ENCODE measurements at places on chromosomes 2 and 18. TPM values are rescaled to one million over a fixed set of nuclear protein-coding genes. Genes with fewer than 3 reads are reported as not detected.

The RNASEH1 gene
- 24.4 TPM for total RNA-seq

The KATNAL2 gene
- 7.9 TPM for total RNA-seq

The RSAD2 gene
- total RNA-seq, result 0.28 TPM

The AQP12A gene
- not detected for total RNA-seq

DNA sequence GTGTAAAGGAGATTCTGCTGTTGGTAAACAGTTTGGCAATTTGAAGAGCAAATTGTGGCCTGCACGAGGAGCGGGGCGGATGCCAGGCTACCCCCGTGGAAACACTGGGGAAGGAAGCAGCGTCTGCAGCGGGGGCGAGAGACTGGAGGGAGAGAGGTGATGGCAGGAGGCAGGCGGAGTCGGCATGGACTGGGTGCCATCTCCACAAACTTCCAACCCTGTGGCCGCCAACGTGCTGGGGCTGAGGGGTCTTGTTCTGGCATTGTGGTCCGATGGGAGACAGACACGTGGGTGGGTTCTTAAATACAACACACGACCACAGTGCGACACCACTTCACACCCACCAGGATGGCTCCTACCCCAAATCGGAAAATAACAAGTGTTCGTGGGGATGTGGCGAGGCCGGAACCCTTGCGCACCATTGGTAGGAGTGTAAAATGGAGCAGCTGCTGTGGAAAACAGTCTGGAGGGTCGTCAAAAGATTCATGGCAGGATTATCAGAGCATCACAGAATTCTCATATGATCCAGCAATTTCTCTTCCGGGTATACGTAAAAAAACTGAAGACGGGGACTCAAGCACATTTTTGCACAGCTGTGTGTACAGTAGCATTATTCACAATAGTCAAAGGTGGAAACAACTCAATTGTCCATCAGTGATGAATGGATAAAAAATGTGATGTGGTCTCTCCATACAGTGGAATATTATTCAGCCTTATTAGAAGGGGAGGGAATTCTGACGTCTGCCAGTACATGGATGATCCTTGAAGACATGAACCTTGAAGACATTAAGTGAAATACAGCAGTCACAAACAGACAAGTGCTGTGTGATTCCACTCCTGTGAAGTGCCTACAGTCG lies 82.4 kb upstream of the HPCAL1 start:
- no peak for DNase-seq

GRCh38 chr18:54086046-54086802 lies 138.2 kb downstream of the MBD2 start:
- DNase-seq, result no peak

DNA sequence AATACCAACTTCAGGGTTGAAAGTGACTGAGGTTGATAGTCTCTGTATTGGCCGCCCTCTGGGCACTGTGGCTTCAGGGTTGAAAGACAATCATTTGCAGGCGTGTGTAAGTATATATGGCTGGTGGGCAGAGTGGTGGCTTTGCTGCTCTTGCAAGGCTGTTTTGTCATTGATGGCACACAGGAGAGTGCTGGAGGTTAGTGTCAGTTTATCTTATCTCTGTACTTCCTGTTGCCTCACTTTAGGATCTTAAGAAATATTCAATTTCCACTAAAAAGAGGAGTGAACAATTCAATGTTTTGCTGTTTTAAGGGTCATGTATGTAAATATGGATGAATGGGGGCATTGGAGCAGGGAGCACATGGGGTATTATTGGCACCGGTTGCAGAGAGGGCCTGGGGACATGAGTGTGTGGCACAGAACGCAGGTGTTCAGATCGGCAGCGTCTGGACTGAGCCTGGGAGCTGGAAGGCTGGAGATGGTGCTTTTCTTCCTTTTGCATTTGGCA lies 51.5 kb downstream of the NCK2 start:
- DNase-seq, result no peak

- no peak for DNase-seq
Measured at GRCh38 chr2:228657807-228658402, 476.4 kb upstream of the SPHKAP start.

DNA sequence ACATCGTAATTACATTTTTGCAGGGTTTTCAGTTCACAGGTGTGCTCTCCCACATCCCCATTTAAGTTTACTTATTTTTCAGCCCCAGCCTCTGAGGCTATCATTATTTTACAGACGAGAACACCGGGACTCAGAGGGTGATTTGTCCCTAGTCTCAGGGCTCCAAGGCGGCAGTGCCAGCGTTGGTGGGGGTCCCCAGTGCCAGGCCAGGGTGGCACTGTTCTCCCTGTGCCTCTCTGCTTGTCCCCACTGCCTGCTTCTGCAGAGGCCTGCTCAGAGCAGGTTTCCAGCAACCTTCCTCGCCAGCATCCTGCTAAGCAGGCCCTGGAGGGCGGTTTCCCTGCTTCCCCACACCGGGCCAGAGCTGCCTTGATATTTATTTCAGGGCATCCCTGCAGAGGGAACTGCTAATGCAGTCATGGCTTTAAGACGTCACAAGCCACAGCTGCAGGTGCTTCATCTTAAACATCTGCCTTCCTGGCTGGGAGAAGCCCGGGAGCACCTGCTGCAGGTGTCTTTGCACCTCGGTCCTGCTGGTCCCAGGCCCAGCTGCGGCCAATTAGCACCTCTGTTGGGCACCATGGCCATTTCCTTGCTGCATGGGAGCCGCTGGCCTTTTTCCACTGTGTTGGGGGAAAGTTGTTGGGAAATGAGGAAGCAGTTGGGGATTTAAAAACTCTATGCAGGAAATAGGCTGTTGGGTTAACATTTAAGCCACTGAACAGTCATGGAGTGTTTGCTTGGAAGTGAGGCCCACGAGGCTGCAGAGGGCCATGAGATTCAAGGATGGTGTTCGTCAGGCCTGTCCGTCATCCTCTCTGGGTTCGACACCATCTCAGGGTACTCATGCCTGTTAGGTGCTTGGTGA lies 22.8 kb downstream of the HPCAL1 start:
- no peak for DNase-seq

DNA sequence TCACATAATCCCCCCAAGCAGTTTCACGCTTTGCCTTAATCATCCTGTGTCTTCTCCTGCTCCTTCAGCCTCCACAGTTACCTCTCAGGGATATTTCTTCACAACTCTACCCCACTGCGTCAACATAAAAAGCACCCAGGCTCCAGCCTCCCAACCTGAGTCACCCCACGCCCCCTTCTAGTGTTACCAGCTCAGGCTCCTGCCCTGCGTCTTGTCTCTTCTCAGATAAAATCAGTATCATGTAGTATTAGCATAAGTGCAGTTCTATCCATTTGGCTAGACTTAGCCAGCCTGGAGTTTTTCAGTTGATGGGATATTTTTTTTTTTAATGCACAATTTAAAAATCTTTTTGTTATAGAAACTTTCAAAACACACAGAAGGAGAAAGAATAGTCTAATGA lies 9.6 kb upstream of the PELI1 start:
- no peak for DNase-seq

DNA sequence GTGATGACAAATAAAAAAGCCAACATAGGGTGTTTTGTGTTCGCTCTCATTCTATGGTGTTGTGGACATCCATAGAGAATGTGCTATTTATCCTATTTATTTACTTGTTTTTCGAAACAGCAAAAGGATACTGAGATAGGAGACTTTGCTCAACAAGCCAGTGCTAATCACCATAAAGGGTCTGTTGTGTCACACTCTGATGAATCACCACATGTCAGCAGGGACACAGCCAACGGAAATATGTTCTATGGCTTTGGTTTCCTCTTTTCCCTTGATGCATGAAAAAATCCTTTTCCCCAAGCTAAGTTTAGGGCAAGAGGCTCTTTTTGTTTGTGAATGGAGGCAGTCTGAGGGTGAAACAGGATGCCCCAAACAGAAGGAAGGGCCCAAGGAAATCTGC lies 154.3 kb downstream of the RNF152 start:
- DNase-seq, result no peak

GRCh38 chr2:225512876-225513540 lies 113.5 kb downstream of the NYAP2 start:
- DNase-seq, result no peak

GRCh38 chr18:13447621-13448334 lies 229.2 kb downstream of the LDLRAD4 start:
- no peak for DNase-seq

- DNase-seq, result no peak
Measured at GRCh38 chr2:101517758-101518271, 42.9 kb upstream of the RFX8 start.

DNA sequence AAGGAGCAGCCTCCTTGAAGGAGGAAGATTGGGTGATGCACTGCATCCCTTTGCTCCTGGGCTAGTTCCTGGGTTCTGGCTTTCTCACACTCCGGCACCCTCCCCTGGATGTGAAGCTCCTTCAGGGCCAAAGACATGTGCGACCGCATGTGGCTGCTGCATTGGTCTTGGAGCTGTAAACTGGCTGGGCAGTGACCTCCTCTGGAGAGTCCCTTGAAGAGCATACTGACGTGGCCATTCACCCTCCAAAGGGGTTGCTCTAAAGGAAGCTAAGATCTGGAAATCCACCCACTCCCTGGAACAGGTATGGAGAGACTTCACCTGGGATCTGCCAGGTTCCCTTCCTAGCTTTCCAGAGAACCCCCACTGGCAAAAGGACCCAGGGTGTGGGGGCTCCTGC lies 62.1 kb downstream of the TMEM17 start:
- no peak for DNase-seq

DNA sequence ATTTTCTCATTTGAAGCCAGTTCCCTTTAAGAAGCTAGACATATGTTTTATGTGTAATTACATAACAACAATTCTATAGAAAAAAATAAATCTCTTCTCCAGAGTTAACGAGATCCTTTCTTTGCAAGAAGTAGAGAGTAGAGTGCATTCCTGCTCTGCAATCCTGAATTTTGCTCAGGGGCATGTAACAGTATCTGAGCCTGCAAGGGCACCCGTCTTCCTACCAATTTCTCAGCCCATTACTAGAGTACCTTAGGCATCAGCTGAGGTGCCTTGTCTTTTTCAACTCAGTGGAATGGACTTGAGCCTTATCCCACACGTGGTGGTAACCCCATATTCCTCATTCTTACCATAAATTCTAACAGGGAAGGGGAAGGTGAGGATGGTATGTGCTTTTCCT lies 205.9 kb downstream of the IKZF2 start:
- no peak for DNase-seq

GRCh38 chr18:9417073-9417851 lies 58.1 kb upstream of the RALBP1 start:
- DNase-seq, result no peak

Data from endothelial cell (in vitro differentiated cells).